ENCODE measurements at places on chromosomes 7 and 10.
A peak's percentile ranks its signal among the peaks of the same experiment; 100 is the strongest.

GRCh38 chr10:905503-905902, 26.0 kb downstream of the LARP4B start:
- DNase-seq, result no peak

DNA sequence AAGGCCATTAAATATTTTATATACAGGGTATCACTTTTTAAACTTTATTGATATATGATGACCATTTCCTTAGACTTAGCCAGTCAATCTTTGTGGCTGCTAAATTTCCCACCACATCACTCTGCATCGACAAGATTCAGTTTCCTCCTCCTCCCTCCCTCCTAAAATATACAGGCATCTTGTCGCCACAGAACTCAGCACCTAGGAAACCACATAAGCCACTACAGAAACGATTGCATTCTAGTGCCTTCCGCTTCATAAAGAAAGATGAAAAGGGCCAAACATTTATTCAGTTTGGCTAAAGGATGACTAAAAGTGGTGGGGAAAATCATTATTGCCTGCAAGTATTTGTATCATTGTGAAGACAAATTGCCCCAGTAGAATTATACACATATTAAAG, 30.7 kb downstream of the ERCC6 start:
- DNase-seq, result no peak

- no peak for DNase-seq
Observed at GRCh38 chr10:6037422-6037821, 24.7 kb downstream of the IL2RA start.

DNA sequence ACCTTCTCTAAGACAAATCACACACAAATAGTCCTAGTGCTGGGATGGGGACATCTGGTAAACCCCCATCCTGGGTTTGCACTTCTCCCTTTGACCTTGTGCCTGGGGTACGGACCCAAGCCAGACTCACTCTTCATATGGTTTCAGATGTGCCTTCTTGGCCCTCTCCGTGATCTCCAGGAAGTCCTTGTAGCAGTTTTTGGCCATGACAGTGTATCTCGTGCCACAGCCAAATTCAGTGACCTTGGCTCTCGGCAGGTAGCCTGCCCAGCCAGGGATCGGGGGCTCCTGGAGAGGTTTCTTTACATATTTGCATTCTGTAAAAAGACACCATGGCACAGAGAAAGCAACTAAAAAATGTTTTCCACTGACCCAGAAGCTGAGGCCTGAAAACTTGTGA, 43.9 kb downstream of the PNLIPRP2 start:
- DNase-seq, result no peak

GRCh38 chr10:56359837-56360236, 1.2 kb downstream of the ZWINT start:
- DNase-seq, result no peak

DNA sequence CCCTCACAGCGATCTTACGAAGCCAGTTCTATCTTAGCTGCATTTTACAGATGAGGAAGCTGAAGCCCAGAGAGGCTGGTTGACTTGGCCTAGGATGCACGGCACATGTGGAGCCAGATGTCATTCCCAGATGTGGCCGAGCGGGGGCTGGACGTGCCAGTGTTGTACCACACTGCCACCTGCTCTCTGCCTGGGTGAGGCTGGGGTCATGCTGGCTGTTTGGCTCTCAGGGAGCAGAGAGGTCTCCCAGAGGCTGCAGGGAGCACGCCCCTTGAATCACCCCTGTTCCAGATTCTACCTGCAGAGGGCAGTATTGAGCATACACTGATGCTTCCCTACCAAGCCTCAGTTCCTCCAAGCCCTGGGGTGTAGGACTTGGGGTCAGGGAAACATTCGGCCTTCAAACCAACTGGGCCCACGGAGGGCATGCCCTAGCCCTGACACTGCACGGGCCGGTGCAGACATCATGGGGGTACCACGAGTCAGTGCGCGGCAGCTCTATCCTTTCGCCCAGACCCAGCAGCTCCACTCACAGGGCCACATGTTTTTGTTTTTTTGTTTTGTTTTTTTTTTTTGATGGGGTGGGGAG, 3.8 kb upstream of the GTF2IRD1 start:
- DNase-seq, result peak; percentile 84

DNA sequence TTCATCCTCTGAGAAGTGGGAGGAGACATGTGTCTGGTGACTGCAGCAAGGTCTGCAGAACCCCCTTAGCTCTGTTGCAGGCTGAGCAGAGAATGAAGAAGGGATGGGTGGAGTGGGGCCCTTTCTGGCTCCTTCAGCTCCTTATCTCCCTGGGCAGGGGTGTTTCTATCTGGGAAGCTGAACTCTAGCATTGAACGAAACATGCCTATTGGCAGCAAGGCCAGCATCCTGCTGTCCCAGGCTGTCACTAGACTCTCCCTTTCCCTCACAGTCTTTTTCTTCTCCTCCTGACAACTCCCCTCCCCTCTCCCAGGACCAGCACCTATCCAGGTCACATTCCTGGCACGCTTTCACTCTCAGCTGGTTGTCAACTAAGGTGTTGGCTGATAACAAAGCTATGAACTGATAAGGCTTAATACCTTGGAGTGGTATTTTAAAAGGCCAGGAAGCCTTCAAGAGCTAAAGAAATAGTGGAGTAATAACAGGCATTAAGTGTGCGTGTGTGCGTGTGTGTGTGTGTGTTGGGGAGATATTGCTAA, 128.8 kb upstream of the FZD8 start:
- DNase-seq, result no peak

All from GM10248 (cell line).